ENCODE measurements at places on chromosomes 4 and X. TPM values are rescaled to one million over a fixed set of nuclear protein-coding genes. Genes with fewer than 3 reads are reported as not detected.
A peak's percentile ranks its signal among the peaks of the same experiment; 100 is the strongest.

DNA sequence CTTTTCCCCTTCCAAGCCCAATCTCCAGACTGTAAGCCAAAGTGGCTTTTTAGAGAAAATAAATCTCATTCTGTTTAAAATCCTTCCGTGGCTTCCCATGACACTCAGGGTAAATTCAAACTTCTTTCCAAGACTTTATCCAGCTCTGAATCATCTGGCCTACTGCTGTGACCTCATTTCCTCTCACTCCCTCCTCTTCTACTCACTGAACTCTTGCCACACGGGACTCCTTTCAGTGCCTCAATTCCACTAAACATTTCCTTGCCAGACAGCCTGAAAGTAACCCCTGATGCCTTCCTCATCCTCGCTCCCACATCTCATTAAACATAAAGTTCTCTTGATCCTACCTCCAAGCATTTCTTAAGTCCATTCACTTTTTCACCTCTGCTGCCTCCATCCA is 27.8 kb upstream of the RNF128 start:
- DNase-seq: no peak

GRCh38 chr4:112348488-112349158 is 51.5 kb downstream of the ALPK1 start:
- DNase-seq: peak; percentile 42

- peak; percentile 62 for DNase-seq
Measured at GRCh38 chrX:123732670-123733363, at the start of gene THOC2. THOC2 (minus strand) TSS chrX:123733052; CDS start chrX:123733022, 30 bp downstream.

- no peak for DNase-seq
Measured at GRCh38 chr4:186765673-186766546, 42.3 kb upstream of the FAT1 start.

DNA sequence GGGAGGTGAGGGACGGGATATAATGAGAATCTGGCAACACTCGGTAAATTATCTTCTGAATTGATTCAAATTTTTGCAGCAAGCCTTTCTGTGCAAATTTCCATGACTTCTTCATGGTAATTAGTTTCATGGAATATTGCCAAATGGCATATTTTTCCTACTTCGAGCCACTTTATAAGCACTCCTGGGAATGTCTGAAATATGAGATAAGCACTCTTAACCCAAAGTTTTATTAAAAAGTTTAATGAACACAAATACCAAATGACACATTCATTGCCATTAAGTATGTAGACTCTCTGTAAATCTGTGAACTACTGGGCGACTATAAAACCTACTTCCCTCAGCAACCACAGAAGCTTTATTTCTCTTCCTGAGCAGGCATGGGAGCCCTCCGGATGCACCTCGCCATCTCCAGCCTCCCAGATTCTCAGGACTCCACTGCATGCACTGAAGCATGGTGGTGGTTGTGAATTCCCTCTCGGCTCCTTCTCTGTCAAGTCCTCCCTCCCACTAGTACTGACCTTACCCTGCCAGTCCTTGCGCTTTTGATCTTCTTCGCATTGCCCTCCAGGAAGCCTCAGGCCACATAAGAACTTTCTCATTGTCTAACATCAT is 154.4 kb upstream of the RPL34 start:
- DNase-seq: no peak

GRCh38 chrX:37314531-37314930 is 34.6 kb upstream of the PRRG1 start:
- DNase-seq: no peak

GRCh38 chrX:48523682-48524081 is 2.1 kb downstream of the EBP start:
- no peak for DNase-seq

- DNase-seq: peak; percentile 63
Measured at GRCh38 chr4:159455675-159456237, 352.9 kb downstream of the RAPGEF2 start.

GRCh38 chr4:178689926-178690325 is 1247.7 kb upstream of the AGA start:
- DNase-seq: no peak

- no peak for DNase-seq
Measured at GRCh38 chr4:106194801-106195200, 121.2 kb downstream of the TBCK start.

- no peak for DNase-seq
Measured at GRCh38 chr4:79959652-79960051, 113.4 kb downstream of the ANTXR2 start.

DNA sequence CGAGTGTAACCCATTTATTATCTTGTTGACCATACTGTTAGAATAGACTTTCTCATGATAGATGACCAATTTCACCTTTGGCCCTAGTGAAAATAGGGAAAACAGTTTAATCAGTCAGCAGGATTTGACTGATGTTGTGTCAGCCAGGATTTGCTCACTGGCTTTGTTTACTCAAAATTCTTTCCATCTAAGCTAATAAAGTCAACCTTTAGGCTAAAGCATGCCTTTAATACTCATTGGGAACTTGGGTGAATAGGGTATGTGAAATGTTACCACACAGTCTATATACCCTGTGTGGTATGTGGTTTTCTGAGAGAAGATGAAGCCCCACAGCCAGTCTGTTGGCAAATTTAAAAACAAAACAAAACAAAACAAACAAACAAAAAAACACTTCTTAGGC is 18.7 kb upstream of the SPANXB1 start:
- no peak for DNase-seq

GRCh38 chr4:183241721-183242151 is 78.3 kb downstream of the CLDN22 start:
- peak; percentile 13 for DNase-seq

SPATA18 gene
- 1.9 TPM for total RNA-seq

ODAPH gene
- not detected for total RNA-seq

PPBP gene
- total RNA-seq: not detected

FREM3 gene
- 0.13 TPM for total RNA-seq

UGT2B11 gene
- not detected for total RNA-seq

FAM53A gene
- total RNA-seq: 1.4 TPM

OPHN1 gene
- total RNA-seq: 5.5 TPM

MAGEA3 gene
- not detected for total RNA-seq

GPR78 gene
- not detected for total RNA-seq

TMEM271 gene
- not detected for total RNA-seq

TLL1 gene
- 31.0 TPM for total RNA-seq

OPRPN gene
- not detected for total RNA-seq

GC gene
- total RNA-seq: not detected

GABRG1 gene
- not detected for total RNA-seq

NAT8L gene
- under 0.01 TPM for total RNA-seq

EIF1AX gene
- 29.7 TPM for total RNA-seq

KDR gene
- 278 TPM for total RNA-seq

PF4V1 gene
- total RNA-seq: not detected

Measured in dermis microvascular lymphatic vessel endothelial cell (primary cell).